Progenitor cell of endocrine pancreas (in vitro differentiated cells): ENCODE measurements at places on chromosomes 4 and X. TPM values are rescaled to one million over a fixed set of nuclear protein-coding genes. Genes with fewer than 3 reads are reported as not detected.
A peak's percentile ranks its signal among the peaks of the same experiment; 100 is the strongest.

LRCH2 gene
- total RNA-seq, result 14.4 and 16.9 TPM in 2 replicates

CT45A6 gene
- not detected in 2 replicates for total RNA-seq

IL21 gene
- not detected in 2 replicates for total RNA-seq

NALF2 gene
- 3.2 and 3.4 TPM in 2 replicates for total RNA-seq

GPR173 gene
- 18.4 and 19.4 TPM in 2 replicates for total RNA-seq

SPATA18 gene
- total RNA-seq, result 7.4 and 8.5 TPM in 2 replicates

FHIP1A gene
- 26.2 and 26.9 TPM in 2 replicates for total RNA-seq

DNA sequence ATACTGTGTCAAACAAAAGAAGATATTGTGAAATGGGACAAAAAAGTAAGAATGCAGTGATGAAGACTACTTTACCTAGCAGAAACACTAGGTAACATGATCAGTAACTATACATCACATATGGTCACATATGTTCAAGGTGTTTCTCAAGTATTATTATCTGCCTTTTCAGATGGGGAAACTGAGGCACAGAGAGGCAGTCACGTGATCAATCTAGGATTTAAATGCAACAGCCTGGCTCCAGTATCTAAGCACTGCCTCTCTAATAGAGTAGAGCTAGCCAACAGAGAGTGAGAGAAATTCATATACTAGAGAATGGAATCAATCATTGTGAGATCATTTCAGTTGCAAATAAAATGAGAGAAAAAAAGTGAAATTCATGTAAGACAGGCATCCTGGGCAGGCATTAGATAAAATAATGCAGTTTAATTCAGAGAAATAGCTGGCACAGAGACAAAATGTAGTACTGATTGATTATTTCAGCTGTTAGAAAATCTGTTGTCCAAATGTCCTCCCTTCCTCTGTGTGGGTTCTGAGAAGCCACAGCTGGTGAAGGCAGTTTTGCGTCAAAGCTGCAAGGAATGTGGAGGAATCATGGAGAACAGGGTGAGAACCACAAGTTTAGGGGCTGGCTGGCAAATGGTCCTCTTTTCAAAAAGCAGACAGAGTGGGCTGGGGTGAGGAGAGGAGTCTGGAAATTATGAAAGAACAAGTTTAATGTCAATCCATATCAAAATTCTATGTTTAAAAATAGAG is 26.0 kb downstream of the SMIM43 start:
- H3K36me3 ChIP-seq, result no peaks in the 10 kb centered on the region
- DNase-seq, result no peak
- H3K4me1 ChIP-seq, result no peaks in the 10 kb centered on the region
- H3K4me3 ChIP-seq, result no peak overlapping the region

DNA sequence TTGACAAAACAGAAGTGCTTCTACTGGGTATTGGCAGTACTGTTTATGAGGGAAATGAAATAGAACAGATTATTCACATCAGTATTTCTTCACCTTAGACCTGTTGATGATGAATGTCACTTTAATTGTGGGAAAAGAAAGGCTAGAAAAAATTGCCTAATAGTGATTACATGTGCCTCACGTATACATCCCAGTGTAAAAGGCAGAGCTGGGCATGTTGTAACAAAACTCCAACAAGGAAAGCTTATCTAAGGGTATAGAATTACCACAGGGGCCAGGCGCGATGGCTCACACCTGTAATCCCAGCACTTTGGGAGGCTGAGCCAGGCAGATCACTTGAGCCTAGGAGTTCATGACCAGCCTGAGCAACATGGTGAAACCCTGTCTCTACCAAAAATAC is 4.2 kb downstream of the PGM2 start:
- peaks cover 11% of the 10 kb centered on the region for H3K4me1 ChIP-seq
- no peak for DNase-seq
- H3K36me3 ChIP-seq, result peaks cover 19% of the 10 kb centered on the region
- no peak overlapping the region for H3K4me3 ChIP-seq

GRCh38 chr4:23741681-23742191 is 148.1 kb downstream of the PPARGC1A start:
- H3K27me3 ChIP-seq, result no peaks in the 10 kb centered on the region
- H3K36me3 ChIP-seq, result no peaks in the 10 kb centered on the region
- no peak for DNase-seq
- H3K4me1 ChIP-seq, result peaks cover 9% of the 10 kb centered on the region
- H3K4me3 ChIP-seq, result no peak overlapping the region

- no peak for DNase-seq
- no peak overlapping the region for H3K27ac ChIP-seq
- H3K27me3 ChIP-seq, result no peaks in the 10 kb centered on the region
- no peaks in the 10 kb centered on the region for H3K4me1 ChIP-seq
- no peak overlapping the region for H3K4me3 ChIP-seq
- no peaks in the 10 kb centered on the region for H3K36me3 ChIP-seq
Observed at GRCh38 chr4:23938796-23939195, 48.9 kb upstream of the PPARGC1A start.

GRCh38 chrX:7093305-7093704 is 54.2 kb upstream of the STS start:
- peaks cover 10% of the 10 kb centered on the region for H3K36me3 ChIP-seq
- H3K27me3 ChIP-seq, result no peaks in the 10 kb centered on the region
- H3K4me1 ChIP-seq, result peaks cover 14% of the 10 kb centered on the region
- H3K4me3 ChIP-seq, result no peak overlapping the region
- no peak for DNase-seq

DNA sequence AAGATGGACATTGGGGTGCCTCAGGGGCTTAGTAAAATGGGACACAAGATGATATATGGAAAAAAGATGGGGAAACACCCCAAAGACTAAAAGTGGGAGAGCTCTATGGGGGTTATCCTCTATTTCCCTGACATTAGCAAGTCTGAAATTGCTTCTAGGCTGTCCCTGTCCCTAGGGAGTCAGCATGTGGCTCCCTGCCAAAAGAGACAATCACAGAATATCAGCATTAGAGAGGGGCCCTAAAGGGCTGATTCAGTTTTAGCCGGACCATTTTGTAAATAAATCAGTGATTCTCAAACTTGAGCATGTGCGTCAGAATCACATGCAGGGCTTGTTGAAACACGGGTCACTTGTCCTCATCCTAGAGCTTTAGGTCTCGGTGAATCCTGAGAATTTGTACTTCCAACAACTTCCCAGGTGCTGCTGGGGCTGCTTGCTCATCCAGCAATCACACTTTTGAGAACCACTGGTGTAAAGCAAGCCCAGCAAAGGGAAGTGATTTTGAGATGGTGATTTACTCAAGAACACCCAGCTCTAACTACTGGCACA is 165.3 kb upstream of the DGKK start:
- peaks cover 1% of the 10 kb centered on the region for H3K36me3 ChIP-seq
- DNase-seq, result no peak
- no peak overlapping the region for H3K4me3 ChIP-seq
- no peaks in the 10 kb centered on the region for H3K27me3 ChIP-seq
- no peak overlapping the region for H3K27ac ChIP-seq

DNA sequence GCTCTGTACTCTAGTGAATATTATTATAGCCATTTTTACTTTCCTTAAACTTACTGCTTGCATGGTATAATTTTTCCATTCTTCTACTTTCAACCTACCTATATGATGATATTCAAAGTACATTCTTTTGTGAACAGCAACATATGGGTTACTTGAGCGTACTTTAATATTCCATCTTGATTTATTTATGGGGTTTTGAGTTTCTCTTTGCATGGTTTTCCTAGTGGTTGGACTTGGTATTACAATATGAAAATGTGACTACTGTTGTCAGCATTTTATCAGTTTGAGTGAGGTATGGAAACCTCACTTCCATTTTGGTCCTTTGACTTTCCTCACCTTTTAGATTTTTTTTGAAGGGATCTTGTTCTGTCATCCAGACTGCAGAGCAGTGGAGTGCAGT is 35.9 kb downstream of the ADGRG4 start:
- H3K27me3 ChIP-seq, result no peaks in the 10 kb centered on the region
- no peak for DNase-seq
- no peaks in the 10 kb centered on the region for H3K36me3 ChIP-seq
- no peaks in the 10 kb centered on the region for H3K4me1 ChIP-seq
- no peak overlapping the region for H3K27ac ChIP-seq
- H3K4me3 ChIP-seq, result no peak overlapping the region

DNA sequence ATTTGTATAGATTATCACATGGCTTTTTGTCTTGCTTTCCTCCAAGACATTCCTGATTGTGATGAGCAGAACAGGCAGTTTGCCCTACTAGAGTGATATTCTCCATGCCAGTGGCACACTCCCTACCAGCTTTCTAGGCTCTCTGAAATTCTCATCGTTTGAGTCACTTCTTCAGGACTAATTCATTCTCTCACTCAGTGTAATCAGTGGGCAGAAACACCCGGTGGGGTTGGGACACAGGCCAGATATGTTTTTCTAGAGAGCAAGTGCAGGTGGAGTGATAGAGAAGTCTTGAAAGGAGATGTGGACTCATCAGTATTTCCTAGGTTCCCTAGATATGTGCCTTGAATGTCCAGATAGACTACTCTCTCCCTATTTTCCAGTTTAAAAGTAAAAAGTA is 13.1 kb downstream of the RAB33A start:
- no peak overlapping the region for H3K4me3 ChIP-seq
- no peaks in the 10 kb centered on the region for H3K27me3 ChIP-seq
- DNase-seq, result no peak
- H3K36me3 ChIP-seq, result no peaks in the 10 kb centered on the region

- no peak overlapping the region for H3K27ac ChIP-seq
- H3K4me1 ChIP-seq, result no peaks in the 10 kb centered on the region
- no peak overlapping the region for H3K4me3 ChIP-seq
- no peaks in the 10 kb centered on the region for H3K36me3 ChIP-seq
- H3K27me3 ChIP-seq, result peaks cover 21% of the 10 kb centered on the region
- DNase-seq, result no peak
Observed at GRCh38 chr4:168622600-168622999, 125.7 kb downstream of the PALLD start.

- H3K27me3 ChIP-seq, result no peaks in the 10 kb centered on the region
- H3K4me1 ChIP-seq, result no peaks in the 10 kb centered on the region
- H3K36me3 ChIP-seq, result no peaks in the 10 kb centered on the region
- H3K27ac ChIP-seq, result no peak overlapping the region
- no peak overlapping the region for H3K4me3 ChIP-seq
Observed at GRCh38 chrX:119095936-119096335, 23.1 kb downstream of the CT47C1 start.

- DNase-seq, result no peak
- H3K27me3 ChIP-seq, result no peaks in the 10 kb centered on the region
- no peak overlapping the region for H3K4me3 ChIP-seq
- H3K36me3 ChIP-seq, result no peaks in the 10 kb centered on the region
- no peaks in the 10 kb centered on the region for H3K4me1 ChIP-seq
Observed at GRCh38 chrX:34918856-34919255, 23.7 kb upstream of the FAM47B start.

- H3K27me3 ChIP-seq, result peaks cover 62% of the 10 kb centered on the region
- peak overlapping the region; percentile 95 for H3K4me3 ChIP-seq
- no peak overlapping the region for H3K27ac ChIP-seq
Observed at GRCh38 chr4:148443512-148444295, 1.5 kb upstream of the NR3C2 start.

DNA sequence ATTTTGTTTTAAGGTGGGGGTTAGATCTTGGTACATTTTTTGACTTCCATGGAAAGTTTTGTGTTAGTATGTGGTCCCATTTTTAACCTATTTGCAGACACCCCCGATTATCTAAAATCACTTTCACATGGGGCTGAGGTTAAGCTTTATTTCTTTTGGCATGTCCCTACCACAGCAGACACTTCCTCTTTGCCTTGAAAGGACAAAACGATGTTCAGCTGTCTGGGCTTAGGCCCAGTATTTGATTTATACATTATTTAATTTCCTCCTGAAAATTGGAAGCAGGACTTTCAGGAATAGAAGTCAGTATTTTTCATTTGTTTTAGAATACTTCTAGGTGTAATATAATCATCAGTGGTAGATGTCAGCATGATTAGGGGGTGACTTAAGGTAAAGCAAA is 112.4 kb upstream of the SPRY1 start:
- no peak overlapping the region for H3K4me3 ChIP-seq
- H3K4me1 ChIP-seq, result no peaks in the 10 kb centered on the region
- peaks cover 3% of the 10 kb centered on the region for H3K36me3 ChIP-seq
- no peaks in the 10 kb centered on the region for H3K27me3 ChIP-seq

- H3K27me3 ChIP-seq, result no peaks in the 10 kb centered on the region
- no peaks in the 10 kb centered on the region for H3K4me1 ChIP-seq
- DNase-seq, result no peak
Observed at GRCh38 chr4:167023364-167023925, 210.8 kb downstream of the SPOCK3 start.

DNA sequence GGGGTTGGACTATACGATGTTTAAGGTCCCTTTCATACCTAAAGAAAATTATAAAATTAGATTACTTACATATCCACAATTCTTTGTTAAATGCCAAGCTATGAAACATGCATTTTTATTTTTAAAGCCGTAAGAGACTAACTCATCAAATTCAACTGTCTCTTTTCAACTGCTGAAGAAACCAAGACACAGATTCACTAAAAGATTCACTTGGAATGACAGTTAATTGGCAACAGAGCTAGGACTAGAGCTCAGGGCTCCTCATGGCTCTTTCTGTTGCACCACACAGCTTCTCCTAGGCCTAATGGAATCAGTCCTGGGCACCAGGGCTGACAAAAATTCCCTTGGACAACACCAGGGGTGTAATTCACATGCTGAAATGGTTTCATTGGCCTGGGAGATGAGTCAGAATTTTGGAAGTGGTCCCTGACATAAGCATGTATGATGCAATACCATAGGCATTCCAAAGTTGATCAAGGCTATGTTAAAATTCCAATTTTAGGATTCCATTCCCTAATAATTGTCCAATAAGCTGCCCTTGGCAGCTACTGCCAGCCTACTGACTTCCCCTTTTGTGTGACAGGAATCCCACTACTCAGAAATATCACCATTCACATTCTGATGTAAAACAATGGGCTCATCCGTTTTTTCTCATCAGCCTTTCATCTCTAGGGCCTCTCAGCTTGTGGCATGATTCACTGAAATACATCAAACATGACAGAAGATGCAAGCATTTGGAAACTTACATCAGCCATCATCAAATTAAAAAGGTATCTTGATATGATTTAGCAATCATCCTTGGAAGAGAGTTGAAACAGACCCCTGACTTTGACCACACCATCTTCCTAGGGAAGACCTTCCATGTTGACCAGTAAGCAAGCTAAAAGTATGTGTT is 54.2 kb downstream of the PLAC1 start:
- H3K27me3 ChIP-seq, result no peaks in the 10 kb centered on the region
- H3K4me1 ChIP-seq, result peaks cover 2% of the 10 kb centered on the region
- no peak for DNase-seq
- peak overlapping the region; percentile 66 for H3K27ac ChIP-seq
- no peak overlapping the region for H3K4me3 ChIP-seq

DNA sequence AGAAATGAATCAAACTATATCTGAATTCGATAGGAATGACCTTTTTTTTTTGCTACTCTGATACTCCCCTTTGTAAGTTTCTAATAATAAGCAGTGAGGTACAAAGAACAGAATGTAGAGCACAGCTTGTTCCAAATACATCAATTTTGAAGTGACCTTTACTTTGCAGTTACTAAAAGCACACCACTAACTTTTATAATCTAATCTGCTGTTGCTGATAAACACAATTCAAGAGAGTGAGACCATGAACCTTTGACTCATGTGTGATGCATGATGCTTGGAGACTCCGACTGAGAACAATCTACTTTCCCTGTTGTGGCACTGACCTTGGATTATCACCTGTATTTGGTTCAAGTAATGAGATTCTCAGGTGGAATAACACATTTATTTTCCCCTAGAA is 91.6 kb upstream of the GNPDA2 start:
- no peaks in the 10 kb centered on the region for H3K27me3 ChIP-seq
- H3K4me3 ChIP-seq, result no peak overlapping the region
- no peak overlapping the region for H3K27ac ChIP-seq
- H3K4me1 ChIP-seq, result peaks cover 2% of the 10 kb centered on the region
- no peak for DNase-seq
- H3K36me3 ChIP-seq, result no peaks in the 10 kb centered on the region

GRCh38 chrX:24648495-24648894 is 1.3 kb upstream of the PCYT1B start:
- no peak for DNase-seq
- H3K36me3 ChIP-seq, result peaks cover 4% of the 10 kb centered on the region
- H3K4me3 ChIP-seq, result no peak overlapping the region
- peaks cover 30% of the 10 kb centered on the region for H3K27me3 ChIP-seq
- peaks cover 18% of the 10 kb centered on the region for H3K4me1 ChIP-seq
- H3K27ac ChIP-seq, result no peak overlapping the region
